ENCODE measurements at places on chromosomes 4 and X.

DNA sequence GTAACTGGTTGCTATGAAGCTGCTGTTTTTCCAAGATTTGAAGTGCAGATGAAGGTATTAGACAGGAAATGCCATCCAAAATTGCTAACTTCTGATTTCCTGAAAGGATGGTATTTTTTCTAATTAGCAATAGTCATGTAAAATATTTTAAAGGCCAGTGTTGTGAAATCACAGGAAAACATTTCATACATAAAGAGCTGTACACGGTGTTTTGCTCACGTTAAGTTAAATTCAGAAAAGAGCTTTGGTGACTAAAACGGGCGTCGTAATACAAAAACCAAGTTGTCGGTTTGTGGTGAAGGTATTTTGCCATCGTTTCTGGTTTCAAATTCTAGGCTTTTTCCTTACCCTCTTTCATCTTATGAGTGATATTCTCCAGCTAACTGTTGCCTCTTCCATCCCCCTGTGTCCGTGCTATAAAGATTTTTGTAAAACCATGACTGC, 39.8 kb downstream of the AFF1 start:
- no peak for DNase-seq

DNA sequence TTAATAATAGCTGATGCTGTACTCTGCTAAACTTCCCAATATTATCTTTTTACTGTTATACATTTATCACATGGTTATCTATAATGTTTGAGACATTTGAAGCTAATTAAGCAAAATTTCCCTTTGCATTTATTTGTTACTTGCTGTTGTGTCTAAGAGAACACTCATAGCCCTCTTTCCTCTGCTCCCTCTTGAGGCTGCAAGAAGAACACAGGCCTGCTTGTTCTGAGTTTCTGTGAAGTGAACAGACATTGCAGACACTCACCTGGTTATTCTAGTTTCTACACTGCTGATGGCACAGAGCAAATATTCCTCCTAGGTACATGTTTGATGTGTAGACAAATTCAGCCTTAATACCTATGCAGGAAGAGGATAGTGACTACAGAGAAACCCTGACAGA, 367.8 kb downstream of the GASK1B start:
- DNase-seq: no peak

GRCh38 chr4:172892300-172892699, 276.3 kb upstream of the GALNT7 start:
- no peak for DNase-seq

DNA sequence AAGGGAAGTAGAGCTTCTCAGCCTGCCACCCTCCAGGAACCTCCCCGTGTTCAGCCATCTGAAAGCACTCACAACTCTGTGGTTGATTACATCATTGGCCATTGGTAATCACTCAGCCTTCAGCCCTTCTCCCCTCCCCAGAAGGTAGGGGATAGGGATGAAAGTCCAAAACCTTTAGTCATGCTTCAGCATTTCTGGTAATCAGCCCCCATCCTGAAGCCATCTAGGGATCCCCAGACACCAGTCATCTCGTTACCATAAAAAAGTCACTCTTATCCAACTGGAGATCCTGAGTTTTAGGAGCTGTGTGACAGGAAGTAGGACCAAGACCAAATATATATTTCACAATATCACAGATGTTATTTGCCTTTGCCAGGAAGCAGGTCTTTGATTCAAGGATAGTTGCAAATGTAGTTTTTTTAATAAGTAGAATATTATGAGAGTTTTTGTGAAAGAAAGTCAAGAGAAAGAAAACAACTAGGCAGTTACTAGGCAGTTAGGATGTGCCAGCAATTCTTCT, 364.6 kb upstream of the NOCT start:
- no peak for DNase-seq

GRCh38 chr4:137532869-137533236, 559 bp upstream of the PCDH18 start:
- DNase-seq: peak; percentile 58
